ENCODE measurements at places on chromosomes 13 and 19.

DNA sequence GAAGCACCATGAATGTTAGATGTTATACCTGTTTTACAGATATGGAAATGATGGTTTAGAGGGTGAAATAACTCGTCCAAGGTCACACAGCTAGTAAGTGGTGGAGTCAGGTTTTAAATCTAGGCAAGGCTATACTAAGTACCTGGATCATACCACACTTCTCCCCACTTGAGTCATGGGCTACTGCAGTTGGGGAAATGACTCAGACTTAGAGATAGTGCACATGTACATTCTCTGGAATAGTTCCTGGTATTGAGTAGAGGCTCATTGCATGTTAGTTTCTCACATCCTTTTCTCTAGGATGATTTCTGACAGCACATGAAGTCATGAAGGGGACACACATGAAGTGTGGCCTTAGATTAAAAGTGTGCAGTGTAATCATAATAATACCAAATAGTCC lies 76.2 kb upstream of the TNFSF11 start:
- DNase-seq = no peak

DNA sequence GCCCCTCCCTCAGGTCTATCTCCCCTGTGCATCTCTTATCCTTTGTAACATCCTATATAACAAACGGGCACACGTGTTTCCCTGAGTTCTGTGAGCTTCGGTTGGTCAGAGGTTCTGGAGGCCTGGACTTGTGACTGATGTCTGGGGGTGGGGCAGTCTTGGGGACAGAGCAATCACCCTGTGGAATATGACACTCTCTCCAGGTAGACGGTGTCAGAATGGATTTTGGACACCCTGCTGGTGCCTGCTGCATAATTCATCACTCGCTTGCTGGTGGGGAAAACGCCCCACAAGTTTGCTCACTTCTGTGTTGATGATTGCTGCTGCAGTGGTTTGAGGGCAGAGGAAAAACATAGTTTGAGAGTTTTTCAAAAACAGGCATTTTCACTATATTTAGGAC lies 223.2 kb downstream of the UQCRFS1 start:
- DNase-seq = no peak

DNA sequence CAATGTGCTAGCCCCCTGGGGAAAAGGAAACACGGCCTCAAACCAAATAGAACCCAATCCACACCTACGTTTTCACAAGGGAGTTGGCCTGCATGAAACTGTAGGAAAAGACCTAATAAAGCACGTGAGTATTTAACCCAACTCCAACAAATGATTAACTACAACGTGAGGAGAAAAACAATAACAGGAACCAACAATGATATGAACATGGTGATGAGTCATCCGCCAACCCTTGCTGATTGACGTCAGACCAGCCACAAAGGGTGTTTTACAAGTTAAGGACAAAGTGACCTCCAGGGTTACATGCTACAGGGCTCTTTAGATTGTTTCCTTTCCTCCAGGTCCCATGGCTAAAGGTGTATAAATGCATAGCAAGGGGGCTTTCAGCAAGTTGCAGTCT lies 460.5 kb downstream of the COG6 start:
- no peak for DNase-seq

DNA sequence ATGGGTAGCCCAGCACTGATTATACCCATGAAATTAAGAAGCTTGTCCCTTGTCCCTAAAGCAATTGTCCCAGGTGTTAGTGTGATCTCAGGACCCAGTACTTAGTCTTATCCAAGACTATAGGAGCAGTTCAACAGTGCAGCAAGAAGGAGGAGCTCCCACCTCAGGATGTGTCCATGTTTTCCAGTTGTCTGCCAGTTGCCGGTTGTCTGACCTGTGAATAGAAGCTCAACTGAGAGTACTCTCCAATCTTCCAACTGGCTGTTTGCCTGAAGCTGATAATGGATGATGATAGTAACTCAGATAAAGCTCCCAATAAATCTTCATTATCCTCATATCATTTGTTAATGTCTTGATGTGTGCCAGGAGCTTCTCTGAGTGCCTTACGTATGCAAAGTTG lies 107.2 kb upstream of the HTR2A start:
- no peak for DNase-seq

- no peak for DNase-seq
These were observed 9.9 kb downstream of the RFX2 start for GRCh38 chr19:6100284-6100915.

DNA sequence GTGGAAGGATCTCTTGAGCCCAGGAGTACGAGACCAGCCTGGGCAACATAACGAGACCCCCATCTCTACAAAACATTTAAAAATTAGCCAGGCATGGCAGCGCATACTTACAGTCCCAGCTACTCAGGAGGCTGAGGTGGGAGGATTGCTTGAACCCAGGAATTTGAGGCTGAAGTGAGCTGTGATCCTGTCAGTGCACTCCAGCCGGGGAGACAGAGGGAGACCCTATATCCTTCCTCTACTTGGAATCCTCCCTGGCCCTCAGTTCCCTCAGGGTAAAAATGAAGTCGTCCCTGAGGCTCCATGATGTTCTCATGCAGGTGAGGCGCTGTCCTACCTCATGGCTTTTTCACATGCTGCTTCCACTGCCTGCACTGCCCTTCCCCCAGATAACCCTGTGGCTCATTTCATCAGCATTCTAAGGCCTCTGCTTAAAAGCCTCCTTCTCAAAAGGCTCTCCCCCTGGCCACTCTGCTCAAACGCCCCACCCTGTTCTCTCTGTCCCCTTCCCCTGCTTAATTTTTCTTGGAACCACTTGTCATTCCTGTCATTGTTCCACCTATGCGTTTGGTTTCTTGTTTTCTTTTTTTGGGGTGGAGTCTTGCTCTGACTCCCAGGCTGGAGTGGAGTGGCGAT lies 19.2 kb downstream of the DNM2 start:
- no peak for DNase-seq

GRCh38 chr13:100537951-100538462 lies 50.6 kb downstream of the GGACT start:
- DNase-seq = no peak

GRCh38 chr13:53058065-53058679 lies 29.6 kb downstream of the OLFM4 start:
- DNase-seq = no peak

DNA sequence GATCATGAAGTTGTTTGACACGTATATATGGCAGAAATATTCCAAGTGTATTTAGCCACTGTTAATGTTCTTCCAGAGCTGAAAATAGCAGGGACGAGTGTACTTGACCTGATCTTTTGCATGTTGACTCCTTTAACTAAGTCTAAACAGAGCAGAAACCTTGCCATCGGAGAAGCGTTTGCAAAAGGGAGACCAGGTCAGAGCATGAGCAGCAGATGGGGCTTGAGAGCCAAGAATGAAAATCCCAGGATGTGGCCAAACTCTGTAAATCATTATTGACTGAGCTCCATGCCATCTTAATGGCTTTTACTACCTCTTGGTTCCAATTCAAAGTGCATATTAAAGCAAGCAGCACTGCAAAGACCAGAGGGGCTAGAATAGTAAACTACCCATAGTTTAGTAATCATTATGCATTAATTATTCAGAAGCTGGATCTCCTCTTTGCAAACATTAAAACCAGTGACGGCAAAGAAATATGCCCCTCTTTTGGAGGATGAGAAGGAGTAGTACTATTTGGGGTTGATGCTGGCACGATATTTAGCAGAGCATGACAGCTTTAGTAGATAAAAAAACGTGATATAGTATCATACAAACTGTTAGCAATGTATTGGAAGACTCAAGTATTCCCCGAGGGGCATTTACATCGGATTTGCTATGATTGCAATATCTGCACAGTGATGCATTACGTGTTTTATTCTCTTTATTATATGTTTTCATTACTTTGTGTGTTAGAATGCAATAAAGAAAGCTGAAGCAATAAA lies 55.7 kb downstream of the FAM216B start:
- no peak for DNase-seq

DNA sequence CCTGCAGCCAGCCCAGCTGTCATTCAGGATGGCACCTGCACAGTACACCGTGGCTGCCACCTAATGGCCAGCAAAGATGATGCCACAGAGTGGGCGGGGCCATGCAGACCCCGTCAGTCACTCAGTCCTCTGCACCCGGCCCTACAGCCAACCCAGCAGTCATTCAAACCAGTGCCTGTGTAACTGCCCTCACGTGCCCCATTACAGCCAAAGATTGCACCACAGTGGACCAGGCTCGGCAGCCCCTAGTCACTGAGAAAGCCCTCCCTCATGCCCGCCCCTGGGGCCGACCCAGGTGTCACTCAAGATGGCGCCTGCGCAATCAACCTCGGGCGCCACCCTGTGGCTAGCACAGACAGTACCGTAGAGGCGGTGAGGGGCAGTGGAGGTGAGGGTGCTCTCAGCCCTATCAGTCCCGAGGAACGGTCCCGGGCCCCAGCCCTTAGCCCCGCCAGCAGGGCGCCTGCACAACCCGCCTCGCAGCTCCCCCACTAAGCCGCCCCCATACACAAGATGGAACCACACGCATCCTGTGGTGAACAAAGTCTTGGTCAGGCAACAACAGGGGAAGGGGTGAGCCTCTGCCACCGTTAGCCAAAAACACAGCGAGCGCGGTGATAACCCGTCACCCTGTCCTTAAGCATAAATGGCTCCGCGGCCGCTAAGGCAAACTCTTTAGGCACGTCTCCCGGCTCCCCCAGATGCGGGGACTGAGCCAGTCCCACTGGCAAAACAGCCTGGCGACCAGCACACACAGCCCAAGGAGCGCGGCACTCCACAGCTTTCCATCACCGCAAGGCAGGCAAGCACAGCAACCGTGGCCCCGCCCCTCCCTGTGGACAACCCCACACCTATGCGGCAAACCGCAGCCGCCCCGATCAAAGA lies 2.3 kb downstream of the PEG3 start:
- DNase-seq = no peak

DNA sequence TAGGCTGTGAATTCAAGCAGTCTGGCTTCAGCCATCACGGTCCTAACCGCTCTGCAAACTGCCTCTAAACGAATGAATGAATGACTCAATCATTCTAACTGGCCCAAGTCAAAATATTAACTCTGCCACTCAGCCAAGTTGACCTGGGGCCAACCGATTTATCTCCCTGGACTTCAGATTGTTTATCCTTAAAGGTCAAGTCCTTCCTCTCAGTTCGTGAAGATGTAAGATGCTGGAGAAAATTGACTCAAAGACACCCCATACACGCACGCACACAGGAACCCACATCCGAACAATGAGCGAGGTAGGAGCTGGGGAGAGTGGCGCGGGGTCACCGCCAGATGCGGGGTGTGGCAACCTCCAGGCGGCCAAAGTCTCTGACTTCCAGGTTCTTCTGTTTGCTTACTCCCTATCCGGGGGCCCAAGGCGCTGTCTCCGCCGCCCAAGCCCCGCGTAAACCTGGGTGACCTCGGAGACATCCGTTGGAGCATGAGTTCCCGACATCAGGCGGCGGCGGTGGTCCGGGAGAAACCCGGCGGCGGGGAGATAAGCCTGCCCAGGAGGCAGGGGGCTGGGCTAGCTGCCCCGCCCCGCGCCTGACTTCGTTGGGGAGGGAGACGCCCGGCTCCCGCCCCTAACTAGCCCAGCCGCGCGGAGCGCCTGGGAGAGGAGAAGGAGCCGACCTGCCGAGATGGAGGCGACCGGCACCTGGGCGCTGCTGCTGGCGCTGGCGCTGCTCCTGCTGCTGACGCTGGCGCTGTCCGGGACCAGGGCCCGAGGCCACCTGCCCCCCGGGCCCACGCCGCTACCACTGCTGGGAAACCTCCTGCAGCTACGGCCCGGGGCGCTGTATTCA lies at the start of gene CYP2S1:
Gene CYP2S1 (plus strand): TSS at position 646 of the 856 bp plus-strand sequence. CDS start 46 bp downstream, at position 692.
- DNase-seq = peak; percentile 11

GRCh38 chr13:84641491-84641890 lies 759.2 kb upstream of the SLITRK1 start:
- no peak for DNase-seq

GRCh38 chr13:98206946-98207345 lies 29.9 kb upstream of the RNF113B start:
- no peak for DNase-seq

DNA sequence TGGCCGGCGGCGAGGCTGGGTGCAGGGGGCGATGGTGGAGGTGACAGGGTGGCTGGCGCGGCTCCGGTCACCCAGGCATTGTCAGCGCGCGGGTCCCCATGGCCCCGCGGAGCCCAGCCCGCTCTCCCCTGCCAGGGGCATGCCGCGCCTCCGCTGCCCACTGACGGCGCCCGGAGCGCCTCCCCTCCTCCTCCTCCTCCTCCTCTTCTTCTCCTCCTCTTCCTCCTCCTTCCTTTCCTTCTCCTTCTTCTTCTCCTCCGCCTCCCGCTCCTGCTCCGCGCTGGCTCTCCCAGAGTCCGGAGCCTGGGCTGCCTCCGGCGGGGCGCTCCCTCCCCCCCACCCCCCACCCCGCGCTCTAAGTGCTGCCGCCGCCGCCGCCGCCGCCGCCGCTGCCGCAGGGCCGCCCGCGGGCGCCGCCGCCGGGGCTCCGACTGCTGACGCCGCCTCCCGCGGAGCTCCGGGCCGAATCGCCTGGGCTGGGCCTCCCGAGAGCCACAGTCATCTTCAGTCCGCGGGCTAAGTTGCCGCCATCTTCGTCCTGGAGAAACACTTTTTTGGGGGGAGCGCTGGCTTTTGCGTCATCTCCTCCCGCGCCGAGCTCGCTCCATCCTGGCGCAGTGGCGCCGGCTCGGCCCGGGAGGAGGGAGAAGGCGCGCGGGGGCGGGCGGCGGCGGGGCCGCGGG lies 348.3 kb downstream of the LIG4 start:
- no peak for DNase-seq

DNA sequence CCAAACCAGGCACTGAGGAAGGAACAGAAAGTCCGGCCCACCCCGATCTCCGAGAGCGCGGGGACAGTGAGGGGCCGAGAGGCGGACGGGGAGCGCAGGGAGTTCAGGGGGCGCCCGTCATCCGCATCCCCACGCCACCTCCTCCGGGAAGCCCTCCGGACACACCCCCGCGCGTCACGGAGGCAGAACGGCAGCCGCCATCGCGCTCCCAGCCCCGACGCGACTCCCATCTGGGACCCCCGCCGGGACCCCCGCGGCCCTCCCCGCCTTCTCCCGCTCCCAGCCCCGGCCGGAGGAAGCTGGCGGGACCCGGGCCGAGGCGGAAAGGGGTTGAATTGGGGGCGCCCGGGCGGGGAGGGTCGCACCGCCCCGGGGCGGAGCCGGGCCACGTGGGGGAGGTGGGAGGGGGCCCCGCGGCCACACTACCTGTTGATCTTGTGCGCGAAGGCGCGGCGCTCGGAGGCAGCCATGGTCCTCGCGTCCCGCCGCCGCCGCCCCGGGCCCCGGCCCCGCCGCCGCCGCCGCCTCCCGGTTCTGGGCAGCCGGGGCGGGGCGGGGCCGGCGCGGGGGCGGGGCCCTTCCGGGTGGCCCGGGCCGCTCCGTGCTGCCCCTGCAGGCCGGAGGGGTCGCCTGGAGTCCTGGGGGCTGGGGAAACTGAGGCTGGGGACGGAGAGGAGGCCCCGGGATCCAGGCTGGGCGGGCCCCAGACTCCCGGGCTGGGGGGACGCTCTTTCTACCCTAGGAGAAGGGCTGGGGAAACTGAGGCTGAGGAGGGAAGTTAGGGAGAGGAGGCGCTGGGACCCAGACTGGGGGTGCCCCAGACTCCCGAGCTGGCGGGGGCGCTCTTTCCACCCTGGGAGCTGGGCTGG lies at the start of gene DOCK6:
Gene DOCK6 (minus strand): TSS at position 554 of the 869 bp plus-strand sequence. CDS start 84 bp downstream, at position 470.
- DNase-seq = peak; percentile 16

GRCh38 chr19:15843203-15843893 lies 27.9 kb upstream of the OR10H1 start:
- no peak for DNase-seq

- DNase-seq = no peak
These were observed 108.1 kb downstream of the FGF14 start for GRCh38 chr13:102293723-102294122.

GRCh38 chr13:35855531-35856019 lies 275.6 kb downstream of the DCLK1 start:
- DNase-seq = no peak

- no peak for DNase-seq
These were observed 1.9 kb upstream of the LMTK3 start for GRCh38 chr19:48513289-48514122.

Data from stimulated activated CD4-positive, alpha-beta T cell treated with anti-CD3 and anti-CD28 coated beads, Interleukin-12 subunit alpha, Interleukin-12 subunit beta, amount 100 ng/mL, for 48 hours (primary cell).